ENCODE measurements at places on chromosomes 11 and 22. TPM values are rescaled to one million over a fixed set of nuclear protein-coding genes. Genes with fewer than 3 reads are reported as not detected.

OTUB1 gene
- 72.2 TPM for total RNA-seq

PGA5 gene
- total RNA-seq, result not detected

DNA sequence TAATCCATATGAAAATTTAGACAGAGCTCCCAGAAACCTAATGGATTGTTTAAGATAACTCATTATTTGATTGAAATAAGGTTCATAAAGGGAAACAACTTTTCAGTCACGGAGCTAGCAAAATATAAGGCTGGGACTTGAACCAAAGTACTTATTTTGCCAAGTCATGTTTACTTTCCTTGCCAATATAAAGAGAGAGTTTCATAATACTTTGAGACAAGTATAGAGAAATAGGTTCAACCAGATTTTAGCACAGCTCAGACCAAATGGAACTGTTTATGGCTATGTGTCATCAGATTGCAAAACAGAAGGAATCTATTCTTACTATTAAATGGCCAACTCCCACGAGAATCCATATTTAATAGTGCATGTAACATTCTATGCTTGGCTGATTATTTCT is 1517.5 kb upstream of the TENM4 start:
- H3K36me3 ChIP-seq, result no peaks in the 10 kb centered on the region
- no peaks in the 10 kb centered on the region for H3K27me3 ChIP-seq
- no peaks in the 10 kb centered on the region for H3K4me1 ChIP-seq
- H3K27ac ChIP-seq, result no peak overlapping the region
- DNase-seq, result no peak

GRCh38 chr11:71504531-71504930 is 22.5 kb upstream of the KRTAP5-7 start:
- DNase-seq, result peak; percentile 57
- no peaks in the 10 kb centered on the region for H3K27me3 ChIP-seq
- H3K4me3 ChIP-seq, result no peak overlapping the region
- peaks cover 33% of the 10 kb centered on the region for H3K36me3 ChIP-seq
- peaks cover 21% of the 10 kb centered on the region for H3K4me1 ChIP-seq
- H3K27ac ChIP-seq, result no peak overlapping the region

DNA sequence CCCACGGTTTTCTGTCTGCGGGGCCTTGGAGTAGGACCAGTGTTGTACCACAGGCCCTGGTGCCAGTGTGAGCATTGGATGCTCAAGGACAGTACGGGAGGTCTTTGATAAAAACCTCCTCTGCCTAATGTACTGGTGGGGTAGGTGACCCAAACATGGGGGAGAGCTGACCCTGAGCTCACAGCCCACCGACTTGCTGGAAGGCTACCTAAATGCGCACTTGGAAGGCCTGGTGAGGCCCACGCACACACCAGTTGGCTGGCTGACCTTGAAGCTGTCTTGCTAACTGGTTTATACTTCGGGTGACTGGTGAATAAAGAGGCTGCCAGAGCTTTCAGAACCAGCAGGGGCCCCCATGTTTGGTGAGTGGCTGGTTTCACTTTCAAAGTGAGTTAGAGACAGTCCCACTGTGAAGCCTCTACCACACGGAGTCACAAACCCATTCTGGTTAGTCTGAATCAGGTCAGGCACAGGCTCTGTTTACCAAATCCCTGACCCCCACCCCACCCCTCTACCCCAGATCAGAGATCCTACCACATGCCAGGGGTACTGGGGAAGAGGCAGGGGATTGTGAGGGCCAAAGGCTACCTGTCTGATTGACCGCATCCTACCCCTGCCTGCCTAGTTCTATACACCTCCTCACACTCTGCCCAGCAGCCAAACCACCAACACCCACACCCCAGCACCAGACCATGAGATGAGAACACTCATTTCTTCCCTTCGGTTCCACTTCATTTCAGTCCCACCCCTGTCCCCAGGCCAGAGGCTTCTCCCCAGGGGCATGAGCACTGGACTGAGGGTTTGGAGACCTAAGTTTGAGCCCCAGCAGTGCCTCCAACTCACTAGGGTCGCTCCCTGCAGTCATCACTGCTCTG is 12.7 kb upstream of the IL2RB start:
- DNase-seq, result no peak
- H3K4me3 ChIP-seq, result no peak overlapping the region
- H3K27me3 ChIP-seq, result no peaks in the 10 kb centered on the region
- H3K27ac ChIP-seq, result peak overlapping the region; percentile 38
- H3K36me3 ChIP-seq, result no peaks in the 10 kb centered on the region
- H3K4me1 ChIP-seq, result peaks cover 4% of the 10 kb centered on the region

- H3K27me3 ChIP-seq, result no peaks in the 10 kb centered on the region
- no peaks in the 10 kb centered on the region for H3K4me1 ChIP-seq
- H3K27ac ChIP-seq, result no peak overlapping the region
- no peak overlapping the region for H3K4me3 ChIP-seq
- no peaks in the 10 kb centered on the region for H3K36me3 ChIP-seq
Measured at GRCh38 chr11:77187111-77187750, 59.2 kb downstream of the MYO7A start.

DNA sequence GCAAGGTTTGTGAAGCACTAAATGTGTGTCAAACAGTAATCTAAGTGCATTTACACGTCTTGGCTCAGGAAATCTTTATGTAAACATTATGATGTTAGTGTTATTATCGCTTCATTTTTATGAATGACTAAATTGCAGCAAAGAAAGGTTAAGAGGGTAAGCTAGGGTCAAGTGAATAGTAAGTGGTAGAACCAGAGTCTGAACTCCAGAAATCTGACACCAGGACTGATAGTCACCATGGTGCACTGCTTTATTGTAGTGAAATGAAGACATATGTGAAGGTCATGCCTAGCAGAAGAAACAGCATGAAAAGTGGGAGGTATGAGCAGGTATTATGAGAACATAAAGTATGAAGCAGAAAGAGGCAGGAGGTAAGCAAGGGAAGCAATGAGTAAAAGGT is 368.7 kb upstream of the TENM4 start:
- H3K27me3 ChIP-seq, result no peaks in the 10 kb centered on the region
- H3K36me3 ChIP-seq, result no peaks in the 10 kb centered on the region

DNA sequence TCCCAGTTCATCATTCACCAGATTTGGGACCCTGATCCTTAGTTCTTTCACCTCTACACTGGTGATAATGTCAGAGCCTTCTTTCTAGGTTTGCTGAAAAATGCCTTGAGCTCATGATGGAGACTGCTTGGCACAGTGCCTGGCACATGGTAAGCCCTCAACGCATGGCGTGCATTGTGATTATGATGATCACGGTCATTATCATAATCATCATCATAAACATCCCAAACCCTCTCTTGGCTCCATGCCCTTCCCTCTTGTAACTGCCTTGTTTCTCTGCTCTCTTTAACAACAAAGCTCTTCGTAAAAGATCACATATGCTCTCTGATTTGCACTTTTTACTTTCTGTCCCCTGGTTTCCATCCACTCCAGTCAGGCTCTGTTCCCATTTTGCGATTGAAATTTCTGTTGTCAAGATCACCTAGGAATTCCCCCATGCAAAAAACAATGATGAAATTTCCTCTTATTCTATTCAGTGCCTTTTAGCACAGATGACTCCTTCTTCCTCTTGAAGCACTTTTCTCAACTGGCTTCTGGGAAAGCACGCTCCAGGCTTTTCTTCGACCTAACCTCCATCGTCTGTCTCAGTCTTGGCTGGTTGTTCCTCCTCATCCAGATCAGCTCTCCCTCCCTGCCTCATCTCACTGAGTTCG is 479.1 kb downstream of the OPCML start:
- no peaks in the 10 kb centered on the region for H3K4me1 ChIP-seq
- H3K27ac ChIP-seq, result no peak overlapping the region
- H3K27me3 ChIP-seq, result peaks cover 24% of the 10 kb centered on the region
- no peak overlapping the region for H3K4me3 ChIP-seq
- DNase-seq, result peak; percentile 30
- no peaks in the 10 kb centered on the region for H3K36me3 ChIP-seq

GRCh38 chr11:9825315-9825714 is 161.4 kb downstream of the SWAP70 start:
- no peaks in the 10 kb centered on the region for H3K4me1 ChIP-seq
- peaks cover 1% of the 10 kb centered on the region for H3K36me3 ChIP-seq
- no peak overlapping the region for H3K4me3 ChIP-seq
- H3K27ac ChIP-seq, result no peak overlapping the region

DNA sequence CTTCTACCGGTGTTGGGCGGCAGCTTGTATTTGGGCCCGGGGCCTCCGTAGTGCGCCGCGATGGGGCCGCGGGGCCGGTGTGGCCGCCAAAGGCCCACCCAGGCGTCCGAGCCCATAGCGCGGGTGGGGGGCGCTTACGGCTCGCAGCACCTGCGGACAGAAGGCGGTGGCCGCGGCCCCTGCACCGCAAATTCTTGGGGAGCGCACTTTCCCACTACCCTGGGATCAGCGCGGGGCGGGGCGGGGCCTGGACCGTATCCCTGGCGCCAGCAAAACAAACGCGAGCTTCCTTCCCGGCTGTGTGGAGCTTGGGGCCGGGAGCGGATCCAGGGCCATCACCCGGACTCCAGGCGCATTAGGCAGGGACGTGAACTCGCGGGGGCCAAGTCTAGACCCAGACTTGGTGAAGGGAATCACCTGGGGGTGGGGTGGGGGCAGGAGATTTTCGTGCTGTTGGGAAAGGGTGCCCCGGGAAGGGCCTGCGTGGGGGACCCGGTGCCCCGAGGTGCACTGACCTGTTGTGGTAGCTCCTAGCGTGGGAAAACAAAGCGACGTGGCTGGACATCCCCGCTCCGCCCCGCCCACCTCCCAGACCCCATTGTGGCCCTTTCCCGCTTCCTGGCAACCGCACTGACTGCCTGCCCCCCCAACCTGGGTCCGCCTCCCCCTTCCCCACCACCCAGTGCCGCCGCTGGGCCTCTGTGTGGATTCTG is 2.3 kb upstream of the TYMP start:
- peaks cover 26% of the 10 kb centered on the region for H3K4me1 ChIP-seq
- DNase-seq, result peak; percentile 81
- H3K36me3 ChIP-seq, result no peaks in the 10 kb centered on the region
- peaks cover 25% of the 10 kb centered on the region for H3K27me3 ChIP-seq
- H3K27ac ChIP-seq, result peak overlapping the region; percentile 99

DNA sequence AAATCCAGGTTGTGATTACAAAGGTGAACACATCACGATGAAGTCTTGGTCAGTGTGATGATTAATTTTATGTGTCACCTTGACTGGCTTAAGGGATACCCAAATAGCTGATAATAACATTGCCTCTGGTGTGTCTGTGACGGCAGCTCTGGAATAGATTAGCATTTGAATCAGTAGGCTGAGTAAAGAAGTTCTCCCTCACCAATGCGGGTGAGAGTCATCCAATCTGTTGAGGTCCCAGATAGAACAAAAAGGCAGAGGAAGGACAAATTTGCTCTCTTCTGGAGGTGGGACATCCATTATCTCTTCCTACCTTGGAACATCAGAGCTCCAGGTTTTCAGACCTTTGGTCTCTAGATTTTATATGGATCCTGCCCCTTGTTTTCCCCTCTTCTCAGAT is 856.2 kb upstream of the CCDC90B start:
- no peak overlapping the region for H3K27ac ChIP-seq
- no peak for DNase-seq
- H3K27me3 ChIP-seq, result no peaks in the 10 kb centered on the region

POU2AF2 gene
- total RNA-seq, result not detected

CELSR1 gene
- total RNA-seq, result 36.1 TPM

DMC1 gene
- total RNA-seq, result 2.7 TPM

GRCh38 chr11:67303132-67303834 is at the start of gene SSH3:
Gene SSH3 (plus strand): TSS chr11:67303530. CDS start chr11:67303626, 96 bp downstream.
- H3K27me3 ChIP-seq, result no peaks in the 10 kb centered on the region
- DNase-seq, result peak; percentile 63
- H3K4me1 ChIP-seq, result no peaks in the 10 kb centered on the region
- H3K36me3 ChIP-seq, result peaks cover 6% of the 10 kb centered on the region
- H3K27ac ChIP-seq, result peak within 1 kb of the TSS; percentile 91
- H3K4me3 ChIP-seq, result peak within 1 kb of the TSS; percentile 76

DNA sequence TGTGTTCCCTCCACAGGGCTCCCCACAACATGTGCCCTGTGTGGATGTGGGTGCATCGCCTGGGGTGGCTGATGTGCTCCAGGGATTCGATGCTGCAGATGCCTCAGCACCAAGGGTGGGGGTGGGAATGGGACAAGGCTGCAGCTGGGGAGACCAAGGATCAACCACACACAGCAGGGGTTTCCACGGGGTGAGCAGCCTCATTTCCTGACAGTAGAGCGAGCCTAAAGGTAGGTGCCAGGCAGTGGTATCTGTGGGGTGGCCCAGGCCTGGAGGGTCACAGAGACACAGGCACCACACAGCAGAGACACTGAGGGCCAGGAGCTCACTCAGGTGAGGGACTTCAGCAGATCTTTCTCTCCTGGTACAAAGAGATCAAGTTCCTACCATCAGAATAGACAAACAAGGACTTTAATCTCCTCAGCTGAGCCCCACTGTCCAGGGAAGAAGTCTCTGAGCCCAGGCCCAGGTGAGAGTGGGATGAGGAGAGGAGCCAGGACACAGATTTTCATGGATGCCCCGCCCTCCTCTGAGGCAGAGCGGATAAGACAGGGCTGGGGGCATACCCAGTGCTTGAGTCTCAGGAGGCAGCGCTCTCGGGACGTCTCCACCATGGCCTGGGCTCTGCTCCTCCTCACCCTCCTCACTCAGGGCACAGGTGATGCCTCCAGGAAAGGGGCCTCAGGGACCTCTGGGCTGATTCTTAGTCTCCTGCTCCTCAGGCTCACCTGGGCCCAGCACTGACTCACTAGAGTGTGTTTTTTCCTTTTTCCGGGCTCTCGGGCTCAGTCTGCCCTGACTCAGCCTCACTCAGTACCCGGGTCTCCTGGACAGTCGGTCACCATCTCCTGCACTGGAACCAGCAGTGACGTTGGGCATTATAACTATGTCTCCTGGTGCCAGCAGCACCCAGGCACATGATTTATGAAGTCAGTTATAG is 19.7 kb downstream of the GGTLC2 start:
- H3K27me3 ChIP-seq, result no peaks in the 10 kb centered on the region
- DNase-seq, result no peak
- H3K36me3 ChIP-seq, result no peaks in the 10 kb centered on the region
- H3K4me1 ChIP-seq, result no peaks in the 10 kb centered on the region
- no peak overlapping the region for H3K4me3 ChIP-seq
- H3K27ac ChIP-seq, result no peak overlapping the region

DNA sequence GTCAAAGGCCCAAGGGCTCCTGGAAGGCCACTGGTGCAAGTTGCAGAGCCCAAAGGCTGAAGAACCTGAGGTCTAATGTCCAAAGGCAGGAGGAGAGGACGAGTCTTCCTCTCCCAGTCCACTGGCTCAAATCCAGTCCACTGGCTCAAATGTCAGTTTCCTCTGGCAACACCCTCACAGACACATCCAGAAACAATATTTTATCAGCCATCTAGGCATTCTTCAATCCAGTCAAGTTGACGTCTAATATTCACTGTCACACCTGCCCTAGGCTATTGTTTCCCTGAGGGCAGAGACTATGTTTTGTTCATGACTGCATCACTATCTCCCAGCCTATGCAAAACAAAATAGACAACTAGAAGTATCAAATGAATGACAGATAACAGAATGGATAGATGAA is 148.1 kb downstream of the SPON1 start:
- H3K36me3 ChIP-seq, result no peaks in the 10 kb centered on the region
- H3K27me3 ChIP-seq, result no peaks in the 10 kb centered on the region
- no peak overlapping the region for H3K4me3 ChIP-seq
- H3K4me1 ChIP-seq, result peaks cover 4% of the 10 kb centered on the region
- no peak for DNase-seq

DNA sequence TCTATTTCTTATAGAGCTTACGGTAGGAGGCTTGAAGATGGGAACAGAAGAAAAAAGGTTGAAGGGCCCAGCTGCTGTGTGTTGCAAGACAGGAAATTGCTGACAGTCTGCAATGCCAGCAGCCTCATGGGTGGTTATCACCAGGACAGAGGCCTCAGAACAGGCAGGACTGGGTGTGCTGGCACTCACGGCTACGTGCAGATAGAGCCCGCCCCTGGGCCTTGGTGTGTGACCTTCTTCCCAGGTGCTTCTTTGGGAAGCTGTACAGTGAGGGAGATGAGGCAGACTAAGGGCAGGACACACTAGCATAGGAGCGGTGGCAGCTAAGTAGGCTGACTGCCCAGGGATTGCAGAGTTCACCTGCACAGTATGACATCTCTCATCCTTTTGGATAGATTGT is 12.6 kb downstream of the PRAME start:
- no peaks in the 10 kb centered on the region for H3K36me3 ChIP-seq
- no peak overlapping the region for H3K4me3 ChIP-seq
- H3K27me3 ChIP-seq, result no peaks in the 10 kb centered on the region
- H3K27ac ChIP-seq, result no peak overlapping the region
- H3K4me1 ChIP-seq, result no peaks in the 10 kb centered on the region

All from lung (tissue), 17 donors.